ENCODE measurements at places on chromosomes 6 and 20.

DNA sequence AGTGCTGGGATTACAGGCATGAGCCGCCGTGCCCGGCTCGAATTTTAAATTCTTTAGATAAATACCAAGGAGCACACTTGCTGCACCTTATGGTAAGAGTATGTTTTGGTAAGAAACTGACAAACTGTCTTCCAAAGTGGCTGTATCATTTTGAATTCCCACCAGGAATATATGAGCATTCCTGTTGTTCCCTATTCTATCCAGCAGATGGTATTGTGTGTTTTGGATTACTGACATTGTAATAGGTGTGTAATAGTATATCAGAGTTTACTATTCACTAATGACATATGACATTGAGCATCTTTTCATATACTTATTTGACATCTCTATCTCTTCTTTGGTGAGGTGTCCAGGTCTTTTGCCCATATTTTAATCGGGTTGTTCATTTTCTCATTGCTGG, 40.5 kb downstream of the TGM6 start:
- peak; percentile 7 for DNase-seq

GRCh38 chr6:127900935-127901334, at the start of gene THEMIS:
Gene THEMIS (minus strand): TSS chr6:127901058. CDS start chr6:127900932, 126 bp downstream.
- no peak for DNase-seq

DNA sequence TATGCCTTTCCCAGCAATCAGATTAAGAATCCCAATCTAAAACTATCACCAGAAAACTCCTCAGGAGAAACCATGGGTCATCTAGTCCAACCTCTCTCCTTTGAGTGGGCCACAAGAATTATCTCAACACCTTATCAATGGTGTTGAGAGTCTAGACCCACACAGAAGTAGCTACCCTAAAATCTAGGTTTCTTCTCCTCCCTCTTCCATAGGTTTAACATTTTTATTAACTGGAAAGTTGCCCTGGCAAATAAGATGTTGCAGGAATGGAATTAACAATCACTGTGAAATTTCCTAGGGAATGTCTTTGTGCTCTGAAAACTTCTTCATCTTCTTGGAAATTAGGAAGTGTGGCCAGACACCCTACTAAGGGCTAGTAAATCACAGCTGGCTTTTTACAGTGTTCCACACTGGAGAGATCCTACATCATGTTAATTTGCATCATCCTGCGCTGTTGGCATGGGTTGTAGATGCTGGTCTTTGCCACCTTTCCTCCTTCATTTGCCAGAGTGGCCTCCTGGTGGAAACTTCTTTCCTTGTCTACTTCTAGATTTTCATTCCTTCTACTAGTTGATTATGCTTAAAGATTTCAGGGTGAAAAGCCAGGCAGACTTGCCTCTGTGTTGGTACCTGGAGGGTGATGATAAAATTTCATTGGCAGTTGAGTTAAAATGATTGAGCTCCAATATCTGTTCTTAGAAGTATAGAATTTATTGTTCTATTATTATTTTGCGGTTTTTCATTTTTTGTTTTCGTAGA, 2.7 kb downstream of the TNFAIP3 start:
- no peak for DNase-seq

- no peak for DNase-seq
Measured at GRCh38 chr6:17059850-17060249, 42.0 kb upstream of the STMND1 start.

DNA sequence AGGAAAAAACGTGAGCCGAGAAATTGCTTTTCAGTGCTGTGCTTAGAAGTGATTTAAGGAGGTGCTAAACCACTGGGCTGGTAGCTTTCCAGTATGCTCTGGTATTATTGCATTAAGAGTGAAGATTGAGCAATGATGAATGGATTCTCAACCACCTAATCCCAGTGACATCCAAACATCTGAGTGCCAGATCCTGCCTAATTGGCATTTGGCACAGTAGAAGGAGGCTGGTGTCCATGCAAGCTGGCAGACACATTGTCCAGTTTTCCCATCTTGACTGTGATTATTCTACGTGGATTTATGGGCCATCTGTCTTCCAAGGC, 398.0 kb upstream of the PLCB4 start:
- peak; percentile 60 for DNase-seq

DNA sequence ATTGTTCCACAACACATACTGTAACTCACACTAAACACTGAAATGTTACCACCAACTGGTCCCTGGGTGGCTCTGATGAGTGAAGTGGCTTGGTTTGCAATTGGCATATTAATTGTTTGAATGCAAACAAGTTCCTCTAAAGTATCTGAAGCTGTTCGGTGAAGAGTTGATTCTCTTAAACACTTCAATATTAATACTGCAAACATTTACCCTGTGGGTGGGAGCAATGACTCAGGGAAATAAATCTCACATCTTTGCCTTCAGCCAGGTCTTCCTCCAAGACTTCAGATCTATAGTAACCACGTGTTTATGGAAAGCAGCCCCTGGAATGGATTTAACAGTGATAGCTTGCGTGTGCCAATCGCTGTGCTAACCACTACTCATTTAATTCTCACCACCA, 176.0 kb downstream of the MAFB start:
- DNase-seq = no peak

GRCh38 chr6:108850669-108851465, 2.6 kb downstream of the ARMC2 start:
- no peak for DNase-seq

GRCh38 chr6:26552640-26553188, 14.5 kb downstream of the HMGN4 start:
- DNase-seq = no peak

DNA sequence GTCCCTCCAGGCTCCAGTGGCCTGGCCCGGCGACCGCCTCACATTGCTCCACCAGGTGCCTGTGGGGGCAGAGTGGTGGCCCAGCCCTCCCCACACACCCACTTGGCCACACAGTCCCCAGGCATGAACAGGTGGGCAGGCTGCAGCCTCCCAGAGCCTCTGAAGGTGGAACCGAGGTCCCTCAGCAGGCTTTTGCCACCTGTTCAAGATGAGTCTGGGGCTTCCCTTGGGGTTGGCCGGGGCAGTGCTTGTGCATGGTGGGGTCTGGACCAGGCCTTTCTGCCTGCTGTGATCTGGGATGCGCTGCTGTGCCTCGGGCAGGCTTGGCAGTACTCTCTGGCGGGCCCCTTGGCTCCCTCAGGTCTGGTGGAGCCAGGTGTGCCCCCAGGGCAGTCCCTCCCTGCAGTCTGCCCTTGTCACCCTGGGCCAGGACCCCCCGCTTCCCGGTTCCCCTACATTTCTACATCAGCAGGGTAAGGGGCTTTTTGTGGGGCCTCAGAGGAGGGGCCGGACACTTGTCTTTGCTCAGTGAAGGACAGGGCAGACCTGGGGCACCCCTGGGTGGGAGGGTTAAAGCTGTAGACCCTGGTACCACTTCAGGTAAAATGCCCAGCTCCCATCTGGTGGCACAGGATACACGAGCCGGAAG, 2.7 kb upstream of the COL9A3 start:
- DNase-seq = no peak

- no peak for DNase-seq
Measured at GRCh38 chr6:33627876-33628275, 6.8 kb downstream of the ITPR3 start.

DNA sequence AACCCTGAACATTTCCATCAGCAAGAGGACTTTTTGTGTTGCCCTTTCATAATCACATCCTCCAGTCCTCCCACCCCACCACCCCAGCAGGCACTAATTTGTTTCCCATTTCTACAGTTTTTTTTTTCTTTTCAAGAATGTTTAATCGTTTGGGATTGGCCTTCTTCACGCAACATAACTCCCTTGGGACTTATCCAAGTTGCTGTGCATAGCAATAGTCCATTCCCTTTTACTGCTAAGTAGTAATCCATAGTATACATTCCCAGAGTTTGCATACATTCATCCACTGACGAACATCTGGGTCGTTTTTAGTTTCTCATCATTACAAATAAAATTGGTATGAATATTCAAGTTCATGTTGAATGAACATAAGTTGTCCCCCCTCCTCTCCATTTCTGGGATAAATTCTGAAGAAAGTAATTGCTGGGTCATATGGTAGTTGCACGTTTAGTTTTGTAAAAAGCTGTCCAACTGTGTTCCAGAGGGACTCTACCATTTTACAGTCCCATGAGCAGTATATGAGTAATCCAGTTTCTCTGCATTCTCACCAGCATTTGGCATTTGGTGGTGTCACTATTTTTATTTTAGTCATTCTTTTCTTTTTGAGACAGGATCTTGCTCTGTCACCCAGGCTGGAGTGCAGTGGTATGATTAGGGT, 90.8 kb downstream of the DOK5 start:
- no peak for DNase-seq

GRCh38 chr20:20024942-20025341, 7.8 kb downstream of the NAA20 start:
- DNase-seq = peak; percentile 73

GRCh38 chr20:49179368-49180277, 8.5 kb downstream of the STAU1 start:
- DNase-seq = no peak

DNA sequence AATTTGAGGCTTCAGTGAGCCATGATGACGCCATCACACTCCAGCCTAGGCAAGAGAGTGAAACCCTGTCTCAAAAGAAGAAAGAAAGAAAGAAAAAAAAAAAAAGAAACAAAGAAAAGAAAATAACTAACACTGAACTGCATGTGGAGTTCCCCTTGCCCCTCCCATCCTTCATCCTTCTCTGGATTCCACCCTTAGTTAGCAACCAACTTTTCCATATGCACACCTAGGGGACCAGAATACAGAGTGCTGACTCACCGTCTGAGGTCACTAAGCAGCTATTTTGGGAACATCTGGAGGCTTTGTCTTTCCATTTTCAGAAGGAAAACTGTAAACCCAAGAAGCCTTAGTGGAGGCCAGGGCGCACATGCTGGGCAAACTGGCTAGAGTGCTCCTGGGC, 257.4 kb downstream of the MAFB start:
- peak; percentile 1 for DNase-seq

GRCh38 chr6:97497713-97498331, 214.8 kb upstream of the MMS22L start:
- DNase-seq = peak; percentile 73

GRCh38 chr20:40336533-40336932, 352.5 kb downstream of the MAFB start:
- DNase-seq = no peak

- DNase-seq = no peak
Measured at GRCh38 chr20:57108742-57109570, 157.5 kb downstream of the BMP7 start.

- DNase-seq = no peak
Measured at GRCh38 chr6:102474041-102474807, 1080.7 kb downstream of the GRIK2 start.

GRCh38 chr6:49462071-49462470, 982 bp downstream of the MMUT start:
- no peak for DNase-seq

GRCh38 chr20:41142919-41143318, 5.6 kb downstream of the PLCG1 start:
- DNase-seq = no peak

- DNase-seq = peak; percentile 16
Measured at GRCh38 chr6:106609699-106610098, 19.6 kb downstream of the RTN4IP1 start.

GRCh38 chr6:72420409-72420808, 201.5 kb upstream of the KCNQ5 start:
- no peak for DNase-seq

DNA sequence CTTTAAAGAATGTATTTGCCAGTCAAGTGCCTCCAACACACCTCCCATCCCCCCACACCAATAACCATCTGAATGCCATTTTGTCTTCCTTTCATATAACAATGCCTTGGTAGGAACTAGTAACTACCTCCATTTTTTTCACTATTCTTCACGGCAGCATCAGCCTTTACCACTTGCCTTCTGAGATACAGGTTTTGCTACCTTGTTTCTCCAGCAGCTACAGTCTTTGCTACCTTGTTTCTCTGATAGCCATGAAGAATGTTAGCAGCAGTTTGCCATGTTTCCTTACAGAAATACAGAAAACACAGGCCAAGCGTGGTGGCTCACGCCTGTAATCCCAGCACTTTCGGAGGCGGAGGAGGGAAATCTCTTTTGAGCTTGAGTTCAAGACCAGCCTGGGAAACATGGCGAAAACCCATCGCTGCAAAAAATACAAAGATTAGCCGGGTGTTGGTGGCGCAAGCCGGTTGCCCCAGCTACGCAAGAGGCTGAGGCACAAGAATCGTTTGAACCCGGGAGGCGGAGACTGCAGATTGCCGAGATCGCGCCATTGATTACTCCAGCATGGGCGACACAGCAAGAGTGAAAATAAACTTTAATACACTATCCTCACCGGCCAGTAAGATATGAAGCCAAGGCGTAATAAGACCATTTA, 100.9 kb downstream of the HFE start:
- DNase-seq = peak; percentile 59

- DNase-seq = no peak
Measured at GRCh38 chr20:22403632-22404361, 180.6 kb downstream of the FOXA2 start.

- DNase-seq = peak; percentile 56
Measured at GRCh38 chr20:51341581-51341980, 200.9 kb downstream of the NFATC2 start.

DNA sequence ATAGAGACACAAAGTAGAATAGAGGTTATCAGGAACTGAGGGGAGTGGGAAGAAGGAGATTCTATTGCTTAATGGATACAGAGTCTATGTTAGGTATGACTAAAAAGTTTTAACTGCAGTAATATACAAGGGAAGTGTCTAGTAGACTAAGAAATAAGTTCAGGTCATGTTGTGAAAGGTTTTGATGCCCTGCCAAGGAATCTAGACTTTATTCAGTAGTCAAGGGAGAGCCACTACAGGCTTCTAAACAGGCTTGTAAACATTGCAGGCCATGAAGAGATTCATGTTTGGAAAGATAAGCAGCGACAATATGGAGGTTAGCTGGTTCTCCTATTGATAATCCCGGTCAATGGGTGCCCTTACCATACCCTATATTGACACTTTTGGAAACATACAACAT, 352.8 kb upstream of the SOX4 start:
- DNase-seq = no peak

DNA sequence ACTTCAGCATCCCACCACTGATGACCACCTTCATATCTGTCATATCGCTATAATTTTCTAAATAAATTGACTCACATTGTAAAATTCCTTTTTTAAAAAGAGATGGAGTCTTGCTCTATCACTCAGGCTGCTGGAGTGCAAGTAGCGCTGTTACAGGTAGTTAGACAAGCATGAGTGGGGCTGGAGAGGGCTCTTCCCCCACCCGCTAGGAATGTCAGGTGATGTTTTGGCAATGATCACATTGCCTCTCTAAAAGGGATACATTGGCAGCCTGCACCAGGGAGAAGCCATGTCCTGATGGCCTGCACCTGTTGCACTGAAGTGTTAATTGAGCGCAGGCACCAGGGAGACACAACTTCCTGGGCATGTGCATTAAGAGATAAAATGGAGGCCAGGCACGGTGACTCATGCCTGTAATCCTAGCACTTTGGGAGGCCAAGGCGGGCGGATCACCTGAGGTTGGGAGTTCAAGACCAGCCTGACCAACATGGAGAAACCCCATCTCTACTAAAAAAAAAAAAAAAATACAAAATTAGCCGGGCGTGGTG, 16.9 kb upstream of the SLC22A16 start:
- no peak for DNase-seq

- peak; percentile 26 for DNase-seq
Measured at GRCh38 chr20:16539280-16540021, 33.8 kb downstream of the KIF16B start.

Measured in EH (cell line).